ENCODE measurements at places on chromosomes 16 and 17.

- no peak for DNase-seq
Measured at GRCh38 chr16:12750554-12750918, 53.2 kb downstream of the CPPED1 start.

- no peak for DNase-seq
Measured at GRCh38 chr16:23274968-23275367, 27.1 kb upstream of the SCNN1B start.

DNA sequence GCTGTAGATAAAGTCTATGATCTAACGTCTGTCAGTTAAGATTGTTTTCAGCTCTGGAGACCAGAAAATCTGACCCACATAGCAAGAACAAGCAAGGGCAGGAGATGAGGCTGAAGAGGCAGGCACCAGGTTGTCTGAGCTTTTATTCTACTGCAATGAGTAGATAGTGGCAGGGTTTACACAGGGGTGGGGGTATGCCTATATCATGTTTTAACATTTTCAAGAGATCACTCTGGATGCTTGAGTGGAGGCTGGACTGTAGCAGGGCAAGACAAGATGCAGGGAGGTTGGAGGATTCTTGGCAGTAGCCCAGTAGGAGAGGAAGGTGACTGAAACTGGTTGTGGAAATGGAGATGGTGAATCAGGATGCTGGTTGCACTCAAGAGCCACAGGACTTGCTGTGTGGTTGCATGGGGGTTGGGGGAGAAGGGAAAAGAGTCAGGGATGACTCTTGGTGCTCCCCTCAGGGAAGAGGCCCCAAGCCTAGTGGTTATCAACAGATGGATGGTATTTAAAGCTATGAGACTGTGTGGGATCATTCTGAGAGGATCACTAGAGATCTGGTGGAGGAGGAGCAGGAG lies 143.1 kb upstream of the KCNJ18 start:
- no peak for DNase-seq

DNA sequence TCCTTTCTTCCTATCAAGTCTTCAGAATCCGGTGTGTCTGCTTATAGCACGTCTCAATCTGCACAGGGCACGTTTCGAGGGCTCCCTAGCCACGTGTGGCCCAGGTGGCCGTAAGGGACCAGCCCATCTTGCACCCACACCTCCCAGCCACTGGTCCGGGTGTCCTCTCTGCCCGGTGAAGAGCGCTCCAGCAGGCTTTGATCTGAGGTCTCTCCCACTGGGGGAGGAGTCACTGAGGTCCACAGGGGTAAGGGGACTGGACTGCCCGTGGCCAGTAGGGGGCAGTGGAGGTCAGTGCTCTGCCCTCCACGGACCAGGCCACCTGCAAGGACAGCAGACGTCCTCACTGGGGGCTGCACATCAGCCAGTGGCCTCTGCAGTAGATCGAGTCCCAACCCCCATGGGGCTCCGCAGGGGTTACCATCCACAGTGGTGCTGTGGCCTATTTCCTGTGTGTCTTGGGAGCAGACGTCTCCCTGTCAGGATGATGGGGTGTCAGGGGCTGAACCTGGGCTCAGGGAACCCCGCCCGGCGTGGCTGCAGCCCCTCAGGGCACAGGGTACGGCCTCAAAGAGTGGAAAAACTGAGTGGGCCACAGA lies 204.1 kb upstream of the CIBAR2 start:
- no peak for DNase-seq

DNA sequence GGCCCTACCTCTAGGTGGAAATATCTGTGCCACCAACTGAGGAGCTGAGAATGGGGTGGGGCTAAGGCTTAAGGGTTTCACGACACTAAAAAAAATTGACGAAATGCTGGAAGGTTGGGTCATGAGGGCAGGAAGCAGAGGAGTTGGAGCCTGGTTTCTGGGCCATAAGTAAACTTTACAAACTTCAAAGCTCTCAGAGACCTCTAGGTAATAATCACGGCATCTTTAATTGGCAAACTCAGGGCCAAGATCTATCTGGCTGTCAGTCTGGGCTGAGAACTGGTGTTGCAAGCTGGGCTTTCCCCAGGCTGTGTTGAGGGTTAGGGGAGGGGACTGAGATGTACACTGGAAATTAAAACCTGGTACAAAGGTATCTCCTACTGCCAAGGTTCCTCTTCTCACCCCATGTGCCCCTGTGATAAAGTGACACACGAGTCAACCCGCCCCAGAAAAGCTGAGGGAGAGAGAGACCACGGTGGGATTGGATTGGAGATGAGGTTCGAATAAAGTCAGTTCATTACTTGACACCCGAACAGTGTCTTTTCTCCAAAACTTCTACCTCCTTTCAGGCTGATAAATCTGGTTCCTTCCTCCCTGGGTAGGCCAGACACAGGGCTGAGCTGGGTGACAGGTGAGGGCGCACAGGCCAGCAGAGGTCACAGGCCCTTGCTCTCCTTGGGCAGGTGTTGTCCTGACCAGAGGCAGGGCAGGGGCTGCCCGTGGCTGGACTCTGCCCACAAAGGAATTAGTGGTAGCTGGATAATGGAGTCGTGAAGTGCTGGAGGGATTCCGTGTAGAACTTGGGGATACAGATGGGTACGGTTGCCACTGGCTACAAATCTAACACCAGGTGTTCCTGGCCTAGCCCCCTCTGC lies 4.0 kb upstream of the ZNF768 start:
- no peak for DNase-seq

DNA sequence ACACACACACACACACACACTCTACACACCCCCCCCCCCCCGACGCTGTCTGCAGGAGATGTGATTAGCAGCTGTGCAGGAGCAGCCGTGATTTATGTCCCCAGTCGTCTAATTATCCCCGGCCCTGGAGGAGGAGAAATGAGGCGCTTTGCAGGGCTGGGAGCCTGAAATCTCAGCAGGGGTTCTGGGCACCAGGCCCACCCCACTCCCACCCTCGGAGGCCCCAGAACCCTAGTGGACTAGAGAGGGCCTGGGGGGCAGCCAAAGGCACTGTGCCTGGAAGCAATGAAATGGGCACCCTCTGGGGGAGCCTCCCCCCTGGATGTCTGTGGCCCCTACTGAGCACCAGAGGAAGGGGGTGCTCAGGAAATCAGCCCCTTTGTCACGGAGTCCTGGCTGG lies 134.2 kb upstream of the CIBAR2 start:
- DNase-seq: no peak

DNA sequence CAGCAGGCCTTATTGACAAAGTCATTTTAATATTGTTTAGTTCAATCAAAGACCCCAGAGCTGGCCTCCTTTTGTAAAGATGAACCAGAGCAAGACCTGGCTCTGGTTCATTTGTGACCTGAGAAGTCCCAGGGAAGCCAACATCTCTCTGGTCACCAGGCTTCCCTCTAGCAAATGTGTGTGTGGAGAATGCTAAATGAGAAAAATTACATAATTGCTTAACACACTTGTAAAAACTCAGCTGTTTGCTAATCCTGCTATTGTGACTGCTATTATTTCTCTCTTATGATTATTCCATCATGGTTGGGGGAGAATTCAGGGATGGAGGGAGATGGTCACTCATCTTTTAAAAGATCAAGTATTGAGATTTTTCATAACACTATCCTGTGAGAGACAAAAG lies 94.3 kb upstream of the CLEC3A start:
- no peak for DNase-seq

DNA sequence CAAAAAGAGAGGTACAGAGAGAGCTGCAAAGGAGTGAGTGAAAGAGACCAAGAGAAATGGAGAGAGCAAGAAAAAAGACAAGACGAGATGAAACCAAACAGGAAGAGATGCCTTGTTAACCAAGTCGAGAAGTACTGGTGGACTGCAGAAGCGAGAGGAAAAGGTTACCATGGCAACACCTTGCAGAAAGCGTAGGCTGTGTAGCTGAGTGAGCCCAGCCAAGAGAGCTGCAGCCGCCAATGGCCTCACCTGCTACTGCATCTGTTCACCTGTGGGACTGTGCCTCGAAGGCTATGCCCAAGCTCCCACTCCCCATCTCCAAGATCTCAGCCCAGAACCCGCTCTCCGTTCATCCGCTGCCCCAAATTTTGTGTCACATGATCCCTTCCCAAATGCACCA lies 161.3 kb downstream of the SLC39A11 start:
- peak; percentile 31 for DNase-seq

DNA sequence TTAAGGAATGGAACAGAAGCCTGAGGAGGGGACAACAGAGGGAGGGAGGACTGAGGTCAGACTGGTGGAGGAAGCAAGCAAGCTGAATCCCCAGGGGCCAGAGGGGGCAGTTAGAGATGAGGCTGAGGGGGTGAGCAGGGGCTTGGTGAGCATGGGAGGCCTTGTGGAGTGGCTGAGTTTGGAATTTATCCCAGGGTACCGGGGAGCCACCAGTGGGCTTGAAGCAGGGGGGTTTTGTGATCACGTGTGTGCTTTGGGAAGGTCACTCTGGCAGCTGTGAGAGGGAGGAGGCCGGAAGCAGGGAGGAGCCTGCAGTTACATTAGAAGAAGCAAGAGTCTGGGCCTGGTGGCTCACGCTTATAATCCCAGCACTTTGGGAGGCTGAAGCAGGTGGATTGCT lies 9.8 kb upstream of the CTCF start:
- DNase-seq: no peak

- peak; percentile 12 for DNase-seq
Measured at GRCh38 chr17:39634384-39634871, 2.5 kb upstream of the STARD3 start.

DNA sequence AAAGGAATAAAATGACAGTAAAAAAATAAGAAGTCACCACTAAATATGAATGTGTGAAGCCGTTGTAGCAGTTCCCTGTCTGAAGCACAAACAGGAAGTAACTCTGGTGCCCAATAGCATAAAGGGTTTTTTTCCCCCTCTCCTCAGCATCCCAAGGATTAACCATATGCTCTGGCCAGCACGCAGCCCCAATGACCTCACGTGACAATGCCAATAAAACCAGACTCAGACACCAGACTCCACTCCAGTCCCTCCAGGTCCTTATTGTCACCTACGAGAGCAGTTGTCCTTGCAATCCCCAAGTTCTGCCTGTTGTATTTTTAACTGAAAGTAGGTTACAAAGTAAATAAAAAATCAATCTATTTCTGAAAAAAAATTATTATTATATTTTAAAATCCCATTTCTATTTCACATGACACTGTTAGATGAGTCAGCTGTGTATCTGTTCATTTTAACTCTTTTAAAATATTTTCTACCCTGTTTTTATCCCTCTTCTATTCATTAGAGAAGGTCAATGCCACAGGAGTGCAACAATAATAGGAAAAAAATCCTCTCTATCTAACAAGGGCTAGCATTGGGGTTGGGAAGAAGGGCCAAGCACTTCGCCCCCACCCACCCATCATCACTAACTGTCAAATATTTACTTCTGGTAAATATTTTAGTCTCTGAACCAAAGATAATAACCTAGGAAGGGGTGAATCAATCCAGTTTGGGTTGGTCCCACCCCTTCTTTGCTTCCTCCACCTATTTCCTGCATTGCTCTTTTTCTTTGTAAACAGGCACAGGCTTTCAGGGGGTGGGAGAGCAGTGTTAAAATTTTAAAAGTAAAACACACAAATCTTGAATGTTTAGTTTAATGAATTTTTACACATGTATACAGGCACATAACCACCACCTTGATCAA lies 6.6 kb downstream of the PRAC1 start:
- no peak for DNase-seq

GRCh38 chr16:79598348-79599181 lies 2.0 kb downstream of the MAF start:
- peak; percentile 31 for DNase-seq

DNA sequence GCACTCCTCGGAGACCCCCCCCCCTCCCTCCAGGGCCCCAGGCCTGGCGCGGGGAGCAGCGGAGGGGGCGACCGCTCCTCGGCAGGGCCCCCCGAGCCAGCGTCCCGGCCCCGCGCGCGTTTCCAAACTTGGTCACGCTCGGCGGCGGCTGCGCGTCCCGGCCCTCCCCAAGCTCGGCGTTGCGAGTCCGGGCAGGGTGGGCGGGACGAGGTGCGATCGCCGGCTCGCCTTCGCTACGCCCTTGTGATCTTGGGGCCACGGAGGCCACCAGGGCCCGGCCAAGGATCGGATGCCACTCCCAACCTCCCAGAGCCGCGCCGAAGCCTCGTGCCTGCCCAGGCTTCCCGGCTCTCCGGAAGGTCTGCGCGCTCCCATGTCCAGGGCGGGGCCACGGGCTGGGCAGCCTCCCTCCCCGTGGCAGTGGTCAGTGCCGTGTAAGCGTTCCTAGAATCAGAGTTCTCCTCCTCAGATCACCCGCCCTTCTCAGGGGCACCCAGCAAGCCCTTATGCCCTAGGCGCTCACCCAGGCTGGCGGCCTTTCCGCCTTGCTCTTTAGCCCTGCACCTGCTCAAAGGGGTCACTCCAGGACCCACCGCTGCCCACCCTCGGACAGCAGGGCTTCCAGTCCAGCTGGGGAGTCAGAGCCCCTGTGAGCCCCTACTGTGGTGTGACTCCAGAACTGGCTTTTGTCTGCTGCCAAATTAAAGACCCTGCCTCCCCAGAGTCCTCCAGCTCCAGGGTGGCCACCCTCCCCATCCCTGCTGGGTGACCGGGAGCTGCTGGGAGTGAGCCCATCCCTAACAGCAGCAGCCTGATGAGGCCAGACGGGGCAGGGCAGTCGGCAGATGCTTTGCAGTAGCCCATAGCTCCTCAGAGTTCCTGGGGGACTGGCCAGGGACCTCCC lies 12.2 kb upstream of the MRPS23 start:
- no peak for DNase-seq

DNA sequence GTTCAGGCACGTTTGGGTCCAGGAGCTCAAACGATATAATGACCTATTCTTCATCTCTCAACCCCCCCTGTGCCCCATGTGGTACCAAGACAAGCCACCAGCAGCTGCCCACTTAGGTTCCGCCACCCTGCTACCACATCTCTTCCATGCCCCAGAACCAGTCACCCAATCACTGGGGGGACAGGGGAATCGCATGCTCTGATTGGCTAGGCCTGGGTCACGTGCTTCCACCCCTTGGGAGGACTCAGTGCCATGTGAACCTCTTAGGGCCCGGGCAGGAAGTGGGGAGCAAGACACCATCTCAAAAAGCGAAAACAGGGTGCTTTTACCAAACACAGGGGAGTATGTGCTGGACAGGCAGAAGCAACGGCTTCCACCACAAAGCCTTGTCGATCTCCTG lies 91.3 kb downstream of the KATNIP start:
- no peak for DNase-seq

GRCh38 chr17:68733241-68734176 lies 132.3 kb upstream of the FAM20A start:
- no peak for DNase-seq

- DNase-seq: no peak
Measured at GRCh38 chr16:88814144-88814502, 2.4 kb upstream of the APRT start.

GRCh38 chr16:3488801-3489200 lies 6.5 kb downstream of the C16orf90 start:
- DNase-seq: no peak

DNA sequence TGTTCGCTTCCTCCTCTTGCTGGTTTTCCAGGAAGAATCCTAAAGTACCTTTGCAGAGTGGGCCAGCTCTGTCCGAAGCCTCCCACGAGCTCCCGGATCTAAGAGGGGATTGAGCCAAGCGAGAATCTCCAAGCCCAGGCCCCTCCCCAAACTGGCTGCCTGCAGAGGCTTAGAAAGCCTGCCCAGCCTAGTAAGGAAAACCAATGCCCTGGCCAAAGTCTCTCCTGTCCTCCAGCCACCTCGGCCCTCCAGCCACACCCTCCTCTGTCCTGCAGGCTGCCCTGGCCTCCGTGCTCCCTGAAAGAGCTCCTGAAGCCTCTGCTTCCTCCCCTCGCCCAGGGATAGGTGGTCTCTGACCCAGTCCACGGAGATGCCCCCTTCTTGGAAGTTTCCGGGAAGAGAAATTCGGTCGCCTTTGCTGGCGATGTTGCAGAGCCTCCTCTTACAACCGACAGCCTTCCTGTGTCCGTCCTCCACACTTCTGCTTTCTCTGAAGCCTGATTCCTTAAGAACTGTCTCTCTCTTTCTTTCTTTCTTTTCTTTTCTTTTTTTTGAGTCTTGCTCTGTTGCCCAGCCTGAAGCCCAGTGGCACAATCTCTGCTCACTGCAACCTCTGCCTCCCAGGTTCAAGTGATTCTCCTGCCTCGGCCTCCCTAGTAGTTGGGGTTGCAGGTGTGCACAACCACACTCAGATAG lies 54.9 kb upstream of the TOB1 start:
- DNase-seq: no peak

Data from DMS79 (cell line).